ENCODE measurements at places on chromosomes 3 and 15.
A peak's percentile ranks its signal among the peaks of the same experiment; 100 is the strongest.

- DNase-seq, result no peak
Measured at GRCh38 chr3:117479095-117479494, 769.5 kb downstream of the TUSC7 start.

DNA sequence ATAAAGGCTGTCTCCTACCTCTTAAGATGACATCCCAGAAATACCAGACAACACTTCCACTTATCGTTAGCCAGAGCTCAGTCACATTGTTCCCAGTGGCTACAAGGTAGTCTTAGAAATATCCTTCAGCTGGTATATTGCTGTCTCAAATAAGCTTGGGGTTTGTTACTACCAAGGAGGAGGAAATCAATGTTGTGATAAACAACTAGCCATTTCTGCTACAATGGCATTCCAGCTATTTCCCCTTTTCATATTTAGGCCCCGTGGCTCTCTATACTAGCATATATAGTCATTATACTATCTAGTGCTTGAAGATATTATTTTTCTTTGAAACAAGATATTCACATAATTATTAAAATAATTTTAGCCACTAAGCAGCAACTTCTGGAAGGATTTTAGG lies 56.5 kb downstream of the VPS8 start:
- DNase-seq, result no peak

DNA sequence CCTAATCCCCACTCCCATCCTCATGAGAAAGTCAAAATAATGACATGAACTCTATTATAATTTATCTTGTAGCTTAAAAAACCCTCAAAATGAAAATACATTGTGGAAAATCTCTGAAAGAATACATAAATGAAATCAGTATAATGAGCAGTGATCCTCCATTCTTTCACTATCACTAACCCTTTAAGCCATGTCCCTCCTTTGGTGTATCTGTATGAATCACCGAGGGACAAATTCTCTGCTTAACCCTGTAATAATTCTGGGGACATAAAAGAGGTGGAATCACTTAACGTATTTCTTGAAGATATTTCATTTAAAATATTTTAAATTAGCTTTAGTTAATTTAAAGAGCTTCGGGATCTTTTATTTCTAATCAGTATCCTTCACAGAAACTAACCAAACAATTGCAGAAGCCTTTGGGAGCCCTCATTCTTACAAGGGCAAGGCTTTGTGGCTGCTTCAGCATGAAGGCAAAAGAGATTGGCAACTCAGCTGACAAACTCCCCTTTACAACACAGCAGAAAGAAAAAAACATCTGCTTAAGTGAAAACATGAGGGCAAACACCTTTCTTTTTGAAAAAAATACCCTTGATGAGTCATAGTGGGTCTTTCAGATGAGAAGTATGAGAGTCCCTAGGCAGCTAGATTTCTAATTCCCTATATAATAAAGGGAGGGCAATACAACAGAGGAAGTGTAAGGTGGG lies 44.0 kb upstream of the ALCAM start:
- DNase-seq, result no peak

GRCh38 chr3:171789759-171790505 lies 20.4 kb downstream of the PLD1 start:
- no peak for DNase-seq

DNA sequence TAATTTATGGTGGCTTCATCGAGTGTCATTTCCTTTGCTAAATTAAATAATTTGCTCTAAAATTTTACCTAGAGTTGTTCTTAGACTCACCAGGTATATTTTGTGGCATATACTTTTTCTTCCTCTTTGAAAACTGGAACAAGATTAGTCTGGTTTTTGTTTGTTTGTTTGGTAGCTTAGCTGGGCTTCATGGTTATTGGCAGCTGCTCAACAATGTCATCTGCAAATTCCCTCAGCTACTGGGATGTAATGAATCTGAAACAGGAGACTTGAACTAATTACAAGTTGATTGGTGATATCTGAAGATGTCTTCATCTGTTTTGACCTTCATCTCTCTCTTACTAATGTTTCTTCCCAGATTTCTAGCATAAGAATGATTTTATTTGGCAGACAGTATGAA lies 270.5 kb upstream of the P2RY1 start:
- no peak for DNase-seq

DNA sequence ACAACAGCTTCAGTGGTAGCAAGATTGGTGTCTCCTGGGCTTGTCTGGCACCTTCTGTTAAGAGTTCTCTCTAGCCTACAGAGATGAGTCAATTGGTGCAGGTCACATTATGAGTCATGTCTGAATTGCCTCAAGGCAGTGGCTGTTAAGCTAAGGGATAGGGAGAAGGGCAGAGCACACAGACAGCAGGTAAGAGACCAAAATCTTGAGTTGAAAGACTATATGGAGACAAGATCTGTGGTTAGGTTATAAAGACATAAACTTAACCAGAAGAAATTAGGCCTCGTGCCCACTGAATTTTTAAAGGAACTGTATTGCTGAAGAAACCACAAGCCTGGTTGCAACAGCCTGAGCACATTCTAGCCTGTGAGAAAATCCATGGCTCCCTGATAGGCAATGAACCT lies 19.2 kb upstream of the KPNA1 start:
- no peak for DNase-seq

- DNase-seq, result no peak
Measured at GRCh38 chr3:134018406-134018805, 11.3 kb downstream of the SLCO2A1 start.

DNA sequence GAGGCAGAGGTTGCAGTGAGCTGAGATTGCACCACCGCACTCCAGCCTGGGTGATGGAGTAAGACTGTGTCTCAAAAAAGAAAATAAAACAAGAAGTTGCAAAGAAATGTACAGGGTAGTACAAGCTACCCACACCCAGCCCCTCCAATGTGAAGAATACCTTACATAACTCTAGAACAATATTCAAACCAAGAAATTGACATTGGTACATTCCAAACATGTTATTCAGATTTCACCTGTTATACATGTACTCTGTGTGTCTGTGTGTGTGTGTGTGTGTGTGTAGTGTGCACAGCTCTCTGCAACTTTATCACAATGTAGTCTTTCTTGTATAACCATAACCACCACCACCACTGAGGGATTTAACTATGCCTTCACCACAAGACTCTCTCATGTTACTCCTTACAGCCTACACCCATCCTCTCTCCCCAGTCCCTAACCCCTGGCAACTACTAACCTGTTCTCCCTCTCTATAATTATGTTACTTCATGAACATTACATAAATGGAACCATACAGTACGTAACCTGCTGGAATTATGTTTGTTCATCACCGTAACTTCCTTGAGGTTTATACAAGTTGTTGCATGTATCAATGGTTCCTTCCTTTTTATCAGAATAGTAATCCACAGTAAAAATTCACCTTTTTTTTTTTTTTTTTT lies 16.2 kb upstream of the TJP1 start:
- DNase-seq, result no peak

- DNase-seq, result no peak
Measured at GRCh38 chr3:42037318-42037945, 53.7 kb upstream of the TRAK1 start.

GRCh38 chr15:38354315-38354929 lies 99.5 kb upstream of the FAM98B start:
- DNase-seq, result peak; percentile 5

GRCh38 chr3:7194071-7194835 lies 333.3 kb downstream of the GRM7 start:
- no peak for DNase-seq

DNA sequence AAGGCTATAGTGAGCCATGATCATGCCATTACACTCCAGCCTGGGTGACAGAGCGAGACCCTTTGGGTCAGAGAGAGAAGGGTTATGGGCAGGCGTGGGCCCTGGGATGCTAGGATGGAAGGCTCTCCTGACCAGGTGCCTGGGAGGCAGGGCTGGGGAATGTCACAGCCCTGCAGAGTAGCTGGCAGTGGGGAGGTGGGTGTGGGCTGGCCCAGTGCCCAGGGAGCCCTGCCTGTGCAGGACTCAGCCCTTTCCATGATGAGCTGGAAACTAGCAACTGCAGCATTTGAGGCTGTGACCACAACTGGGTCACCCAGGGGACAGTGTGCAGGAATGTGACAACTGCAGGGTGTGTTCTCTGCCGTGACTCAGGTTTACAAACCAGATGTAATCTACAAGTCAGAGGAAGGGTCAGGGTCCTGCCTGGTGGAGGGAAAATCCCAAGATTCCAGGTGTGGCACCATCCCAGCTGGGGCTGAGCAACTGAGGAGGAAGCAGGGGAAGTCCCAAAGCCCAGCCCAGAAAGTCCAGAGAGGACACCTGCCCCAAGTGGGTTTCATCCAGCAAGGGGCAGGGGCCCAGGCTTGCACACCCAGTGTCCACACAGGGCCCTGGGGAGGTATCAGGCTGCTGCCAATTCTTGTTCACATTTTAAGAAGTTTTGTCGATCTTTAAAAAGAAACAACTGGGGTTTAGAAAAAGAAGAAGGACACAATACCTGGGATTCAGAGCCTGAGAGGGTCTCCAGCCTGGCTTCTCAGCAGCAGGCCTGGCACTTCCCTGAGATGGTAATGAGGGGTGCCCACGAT lies 45.5 kb downstream of the SLC28A1 start:
- no peak for DNase-seq

DNA sequence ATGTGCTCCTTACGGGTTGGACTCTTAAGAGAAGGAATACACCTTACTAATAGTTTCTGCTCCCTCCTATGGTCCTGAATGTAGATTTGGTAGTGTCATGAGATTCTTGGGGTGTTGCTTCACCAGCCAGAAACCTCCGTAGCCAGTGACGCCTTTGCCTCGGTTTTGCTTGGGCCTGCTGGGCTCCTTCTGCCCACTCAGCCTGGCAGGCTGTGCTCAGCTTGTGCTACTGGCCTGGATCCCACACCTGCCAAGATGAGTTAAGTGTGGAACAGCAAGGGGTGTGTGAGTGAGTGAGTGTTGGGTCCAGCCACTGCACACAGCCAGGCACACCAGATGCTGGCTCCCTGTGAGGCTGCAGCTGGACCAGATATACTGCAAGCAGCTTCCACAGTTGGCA lies 560.1 kb downstream of the NLGN1 start:
- no peak for DNase-seq

DNA sequence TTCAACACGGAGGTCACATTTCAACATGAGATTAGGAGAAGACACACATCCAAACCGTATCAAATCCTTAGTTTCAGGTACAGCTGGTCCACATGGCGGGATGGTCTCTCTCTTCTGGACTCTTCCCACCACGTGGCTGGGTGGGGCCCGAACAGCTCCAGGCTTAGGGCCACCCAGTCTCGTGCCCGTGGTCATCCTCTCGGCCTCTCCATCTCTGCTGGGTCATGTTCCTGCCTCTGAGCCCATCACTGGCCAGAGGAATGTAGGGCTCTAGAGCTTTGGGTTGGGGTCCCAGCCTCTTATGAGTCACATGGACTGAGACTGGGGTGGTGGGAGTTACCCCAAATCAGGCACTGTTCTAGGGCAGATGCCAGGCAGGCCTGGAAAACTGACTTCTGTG lies 12.2 kb downstream of the SYNM start:
- no peak for DNase-seq

DNA sequence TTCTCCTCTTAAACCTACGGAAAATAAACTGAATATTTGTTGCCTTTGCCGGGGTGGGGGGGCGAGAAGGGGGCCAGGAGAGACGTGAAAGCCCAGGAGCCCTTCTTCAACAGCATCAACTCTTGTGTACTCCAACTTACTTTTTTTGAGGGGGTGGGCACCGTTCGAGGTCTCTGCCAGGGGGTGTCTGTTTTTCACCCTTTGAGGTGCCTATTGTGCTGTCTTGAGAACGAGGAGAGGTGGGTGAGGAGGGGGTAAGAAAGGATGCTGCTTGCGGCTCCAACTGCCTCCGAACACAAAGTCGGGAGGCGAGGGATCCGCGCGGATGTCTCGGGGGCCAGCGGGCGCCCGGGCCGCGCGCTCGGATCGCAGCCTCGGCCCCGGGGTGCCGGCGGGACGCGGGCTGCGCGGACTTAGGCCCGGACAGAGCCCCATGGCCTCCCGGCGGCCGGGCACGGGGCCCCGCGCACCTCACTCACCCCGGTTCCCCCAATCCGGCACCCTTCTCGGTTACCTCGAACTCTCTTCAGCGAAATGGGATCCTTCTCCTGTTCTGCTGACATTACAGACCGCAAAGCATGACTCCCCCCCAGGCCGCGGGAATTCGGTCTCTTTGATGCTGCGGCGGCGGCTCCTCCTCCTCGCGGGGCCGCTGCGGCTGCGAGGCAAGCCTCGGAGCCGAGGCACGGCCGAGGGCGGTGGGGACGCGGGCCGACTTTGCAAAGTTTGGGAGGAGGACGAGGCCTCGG lies 650 bp downstream of the PYGO1 start:
- no peak for DNase-seq

GRCh38 chr15:62649793-62650420 lies 392.6 kb upstream of the TPM1 start:
- no peak for DNase-seq

DNA sequence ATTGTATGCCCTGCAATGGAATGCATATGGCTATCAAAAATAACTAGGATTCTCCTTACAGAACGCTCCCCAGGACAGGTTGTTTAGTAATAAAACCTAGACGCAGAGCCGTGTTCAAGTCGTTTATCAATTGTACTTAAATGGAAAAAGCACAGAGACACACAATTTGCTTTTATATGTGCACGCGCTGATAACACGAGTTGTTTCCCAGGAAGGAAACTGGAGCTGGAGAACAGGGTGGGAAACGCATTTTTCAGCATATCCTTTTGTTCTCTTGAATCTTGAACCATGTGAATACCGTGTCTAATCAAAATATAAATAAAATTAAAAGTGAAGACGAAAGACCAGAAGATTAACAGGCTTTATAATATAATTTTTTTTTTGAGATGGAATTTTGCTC lies 3.6 kb upstream of the ANPEP start:
- DNase-seq, result no peak

DNA sequence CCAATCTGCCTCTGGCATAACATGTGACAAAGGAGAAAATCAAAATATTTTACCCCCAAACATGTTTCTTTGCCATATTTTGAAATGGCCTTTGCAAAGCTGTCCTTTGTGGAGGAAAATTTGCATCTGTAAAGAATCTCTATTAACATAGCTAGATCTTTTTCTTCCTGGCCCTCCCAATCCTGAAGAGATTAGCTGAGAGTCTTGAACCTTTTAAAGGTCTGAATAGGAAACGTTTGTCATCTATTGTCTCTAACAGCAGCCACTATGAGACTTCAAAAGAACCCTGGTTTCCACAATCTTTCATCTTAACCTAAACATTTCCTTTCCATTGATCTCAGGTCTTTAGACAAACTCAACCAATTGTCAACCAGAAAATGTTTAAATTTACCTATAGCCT lies 520.9 kb upstream of the TGFBR2 start:
- no peak for DNase-seq

DNA sequence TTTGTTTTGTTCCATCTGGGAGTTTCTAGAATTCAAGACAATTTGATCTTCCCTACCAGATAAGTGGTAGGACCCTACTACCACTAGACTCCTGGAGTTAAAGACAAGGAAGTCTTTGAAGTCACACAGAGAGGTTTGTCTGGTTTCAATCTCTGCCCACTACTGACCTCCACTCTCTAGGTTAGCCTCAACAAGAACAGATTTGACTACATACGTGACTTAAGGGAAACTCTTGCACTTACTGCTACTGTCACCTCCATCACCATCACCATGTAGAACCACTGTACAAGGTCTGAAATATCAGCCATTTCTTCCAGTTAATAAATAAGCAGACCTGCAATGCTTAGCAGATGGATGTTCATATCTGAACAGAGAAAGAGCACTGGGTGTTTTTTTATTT lies 148.3 kb upstream of the ARHGEF26 start:
- DNase-seq, result no peak

- no peak for DNase-seq
Measured at GRCh38 chr3:171561596-171562323, 101.6 kb upstream of the TNIK start.

Measured in activated CD8-positive, alpha-beta memory T cell treated with anti-CD3 and anti-CD28 coated beads for 1 hour (primary cell).